NCI-H1092 treated with DMSO at 0.1 percent for 48 hours (cell line): ENCODE measurements at places on chromosomes 11 and 22.

GRCh38 chr22:17257121-17258001 lies 38.1 kb upstream of the ADA2 start:
- DNase-seq: peak; percentile 90

GRCh38 chr22:41380993-41381328 lies 781 bp upstream of the TEF start:
- peak; percentile 79 for DNase-seq

DNA sequence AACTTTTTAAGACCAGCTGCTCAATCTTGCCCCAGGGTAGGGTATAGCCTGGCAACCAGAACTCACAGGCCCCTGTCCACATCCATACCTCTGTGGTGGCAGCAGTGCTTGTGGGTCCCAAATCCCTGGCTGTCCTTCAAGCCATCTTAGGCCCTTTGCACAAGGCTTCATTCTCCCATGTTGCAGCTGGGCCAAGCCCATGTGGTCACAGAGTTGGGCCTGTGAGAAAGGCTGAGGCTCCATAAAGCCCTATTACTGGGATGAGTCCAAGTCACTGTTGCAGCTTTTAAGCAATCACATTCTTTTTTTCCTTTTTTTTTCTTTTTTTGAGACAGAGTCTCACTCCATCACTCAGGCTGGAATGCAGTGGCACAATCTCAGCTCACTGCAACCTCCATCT lies 47.9 kb upstream of the SLC25A1 start:
- DNase-seq: no peak

- DNase-seq: no peak
Observed at GRCh38 chr11:46755962-46756361, 36.9 kb downstream of the F2 start.

DNA sequence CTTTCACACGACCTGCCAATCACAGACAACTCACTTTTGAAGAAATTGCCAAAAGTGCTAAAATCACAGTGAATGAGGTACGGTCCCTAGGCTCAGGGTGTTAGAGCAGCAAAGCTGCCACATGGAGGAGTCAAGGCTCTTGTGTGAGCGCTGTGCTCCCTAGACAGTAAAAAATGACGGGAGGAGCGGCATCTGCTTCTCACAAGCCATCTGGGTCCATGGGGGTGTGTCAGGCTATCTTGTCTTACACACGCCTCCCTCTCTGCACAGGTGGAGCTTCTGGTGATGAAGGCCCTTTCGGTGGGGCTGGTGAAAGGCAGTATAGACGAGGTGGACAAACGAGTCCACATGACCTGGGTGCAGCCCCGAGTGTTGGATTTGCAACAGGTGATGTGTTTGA lies 14.8 kb downstream of the PSMD13 start:
- no peak for DNase-seq
